Lower leg skin (tissue), 4 donors: ENCODE measurements at places on chromosomes 12 and 14. TPM values are rescaled to one million over a fixed set of nuclear protein-coding genes. Genes with fewer than 3 reads are reported as not detected.

Gene ZNF605
- total RNA-seq = 4.9 TPM

DNA sequence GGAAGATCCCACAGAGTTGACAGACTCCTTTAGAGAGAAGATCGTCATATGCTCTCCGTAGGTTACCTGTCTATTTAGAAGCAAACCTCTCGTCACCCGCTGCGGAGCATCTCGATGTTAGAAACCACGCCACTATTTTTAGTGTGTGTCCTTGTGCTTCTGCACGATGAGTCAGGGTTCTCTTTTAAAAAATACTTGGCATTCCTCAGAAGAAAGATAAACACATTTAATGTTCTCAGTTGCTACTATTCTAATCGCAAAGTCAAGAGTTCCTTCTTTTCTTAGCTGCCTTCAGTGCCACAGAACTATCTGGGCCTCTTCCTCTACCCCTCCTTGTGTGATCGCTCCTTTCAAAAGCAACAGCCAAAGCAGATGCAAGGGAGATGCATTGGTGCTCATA is 192.4 kb downstream of the PELI2 start:
- no peak for DNase-seq

DNA sequence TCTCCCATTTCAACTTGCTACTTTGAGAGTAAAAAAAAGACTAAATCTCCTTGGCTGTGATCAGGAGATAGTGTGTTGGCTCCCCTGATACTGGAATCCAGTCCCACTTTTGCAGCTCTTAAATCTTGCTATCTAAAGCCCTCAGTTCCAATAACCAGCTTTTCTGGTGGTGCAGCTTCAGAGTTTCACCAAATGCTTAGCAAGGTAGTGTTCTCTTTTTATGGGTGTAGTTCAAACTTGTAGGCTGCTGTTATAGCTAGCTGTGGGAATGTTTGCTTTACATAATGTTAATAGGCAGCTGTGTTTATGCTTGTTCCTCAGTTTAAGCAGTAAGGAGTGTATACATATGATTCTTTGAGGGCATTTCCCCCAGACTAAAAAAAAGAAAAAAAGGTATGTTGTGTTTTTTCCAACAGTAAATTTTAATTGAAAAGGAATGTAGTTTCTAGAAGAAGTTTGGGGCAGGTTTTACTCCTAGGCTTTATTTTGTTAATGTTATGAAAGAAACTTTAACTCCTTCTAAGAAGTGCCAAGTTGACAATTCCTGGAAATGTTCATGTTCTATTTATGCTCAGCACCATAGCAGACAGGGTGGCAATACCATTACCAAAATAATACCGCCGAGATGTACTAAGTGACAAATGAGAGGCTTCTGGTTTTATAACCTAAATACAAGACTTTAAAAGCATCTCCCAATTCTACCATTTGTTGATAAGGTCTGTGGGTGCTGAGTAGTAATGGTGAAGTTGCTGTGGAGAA is 12.1 kb downstream of the CRADD start:
- peak; percentile 50 for DNase-seq

DNA sequence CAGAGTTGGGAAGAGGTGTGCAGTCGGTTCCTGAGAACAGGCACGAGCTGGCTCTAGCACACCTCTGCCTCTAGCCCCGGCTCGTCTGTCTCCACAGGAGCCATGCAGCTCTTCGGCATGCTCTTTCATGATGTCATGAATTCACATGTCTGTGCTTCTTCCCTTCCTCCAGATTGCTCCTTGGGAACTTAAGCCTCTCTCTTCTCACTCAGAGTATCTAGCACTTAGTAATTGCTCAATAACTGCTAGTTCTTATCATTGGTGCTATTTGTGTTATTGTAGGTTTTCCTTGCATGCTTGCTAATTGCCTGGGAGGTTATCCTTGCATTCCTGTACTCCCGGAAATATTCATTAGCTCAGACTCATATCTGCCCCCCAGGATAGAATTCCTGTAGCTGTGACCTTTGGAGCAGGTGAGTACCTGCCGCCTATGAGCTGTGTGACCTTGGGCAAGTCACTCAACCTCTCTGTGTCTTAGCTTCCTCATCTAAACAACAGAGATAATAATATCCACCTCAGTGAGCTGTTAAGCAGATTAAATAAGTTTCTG is 19.5 kb downstream of the FAM181A start:
- no peak for DNase-seq

- no peak for DNase-seq
Observed at GRCh38 chr12:131041216-131041967, 87.7 kb downstream of the ADGRD1 start.

Gene LRTM2
- total RNA-seq = not detected

DNA sequence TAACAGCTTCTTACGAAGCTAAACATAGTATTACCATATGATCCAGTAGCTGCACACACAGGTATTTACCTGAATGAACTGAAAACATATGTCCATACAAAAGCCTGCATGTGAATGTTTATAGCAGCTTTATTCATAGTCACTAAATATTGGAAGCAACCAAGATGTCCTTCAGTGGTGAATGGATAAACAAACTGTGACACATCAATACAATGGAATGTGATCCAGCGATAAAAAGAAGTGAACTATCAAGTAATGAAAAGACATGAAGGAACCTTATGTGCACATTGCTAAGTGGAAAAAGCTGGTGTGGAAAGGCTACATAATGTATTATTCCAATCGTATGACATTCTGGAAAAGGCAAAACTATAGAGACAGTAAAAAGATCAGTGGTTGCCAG is 38.1 kb upstream of the JDP2 start:
- no peak for DNase-seq

GRCh38 chr14:66572826-66573225 is 64.9 kb downstream of the GPHN start:
- DNase-seq = no peak

Gene CKAP4
- 72.1 TPM for total RNA-seq

DNA sequence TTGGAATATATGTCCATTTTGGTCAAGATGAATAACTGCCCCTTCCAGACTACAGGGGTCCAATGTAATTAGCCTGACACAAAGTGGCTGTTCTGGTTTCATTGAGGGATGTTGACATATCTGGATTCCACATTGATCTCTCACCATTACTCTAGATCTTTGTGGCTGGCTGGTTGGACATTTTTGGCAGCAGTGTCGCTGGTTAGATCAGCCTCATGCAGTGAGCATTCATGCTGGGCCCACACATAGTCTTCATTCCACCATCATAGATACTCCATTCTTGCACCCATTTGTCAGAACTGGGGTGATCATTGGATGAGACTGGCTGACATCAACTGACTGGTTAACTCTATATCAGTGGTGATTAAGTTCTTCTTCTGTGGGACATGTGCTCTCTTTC is 74.4 kb downstream of the MGST1 start:
- no peak for DNase-seq

GRCh38 chr12:39574378-39574777 is 45.2 kb downstream of the ABCD2 start:
- DNase-seq = no peak

DNA sequence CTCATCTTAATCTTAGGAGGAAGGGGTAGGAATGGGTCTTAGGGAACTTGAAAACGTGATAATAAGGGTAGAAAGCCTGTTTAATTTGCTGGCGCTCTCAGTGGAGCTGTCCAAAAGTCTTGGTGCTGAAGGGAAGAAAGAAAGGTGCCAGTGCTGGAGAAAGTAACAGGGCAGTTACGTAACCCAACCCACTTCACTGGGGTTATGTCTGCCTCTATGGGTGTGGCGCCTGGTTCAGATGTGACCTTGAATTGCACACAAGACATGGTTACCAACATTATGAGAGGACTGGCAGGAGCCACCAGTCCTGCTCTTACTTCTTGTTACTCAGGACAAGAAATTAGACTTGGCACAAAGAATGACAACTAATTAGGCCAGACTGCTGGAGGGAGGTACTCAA is 18.6 kb upstream of the GPATCH2L start:
- DNase-seq = no peak

Gene OR10G3
- not detected for total RNA-seq

GRCh38 chr12:54612225-54612750 is 22.4 kb downstream of the LACRT start:
- peak; percentile 13 for DNase-seq

Gene LRP1-AS
- total RNA-seq = not detected

DNA sequence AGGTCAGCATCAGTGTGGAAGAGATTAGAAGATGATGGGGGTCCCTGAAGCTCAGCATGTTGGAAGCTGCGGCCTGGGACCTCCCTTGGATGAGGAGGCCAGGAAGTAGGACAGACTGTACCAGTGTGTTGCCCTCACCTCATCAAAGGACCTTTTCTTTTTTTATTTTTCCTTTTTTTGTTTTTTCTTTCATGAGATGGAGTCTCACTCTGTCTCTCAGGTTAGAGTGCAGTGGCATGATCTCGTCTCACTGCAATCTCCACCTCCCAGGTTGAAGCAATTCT is 16.4 kb upstream of the FAM222A start:
- DNase-seq = no peak

Gene SLC4A8
- 0.04 TPM for total RNA-seq

Gene RD3L
- total RNA-seq = not detected

DNA sequence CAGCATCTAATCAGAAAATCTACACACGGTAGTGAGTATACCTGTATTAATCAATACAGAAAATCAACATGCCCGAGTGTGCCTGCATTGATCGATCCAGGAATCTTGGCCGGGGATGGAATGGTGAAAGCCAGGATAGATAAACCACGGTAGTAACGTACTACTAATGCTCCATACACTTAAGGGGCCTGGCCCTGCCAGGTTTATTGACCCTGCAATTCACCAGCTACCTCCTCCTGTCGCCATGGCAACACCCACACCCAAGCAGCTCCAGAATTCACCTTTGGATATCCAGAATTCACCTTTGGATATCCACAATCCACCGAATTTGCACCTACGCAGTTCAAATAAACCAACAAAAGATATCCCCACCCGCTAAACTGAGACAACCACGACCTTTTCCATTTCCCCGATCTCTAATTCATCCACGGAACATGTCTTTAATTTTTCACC is 14.8 kb upstream of the CALM1 start:
- no peak for DNase-seq

Gene C12orf42
- total RNA-seq = not detected

GRCh38 chr14:34247605-34248004 is 214.4 kb downstream of the SPTSSA start:
- DNase-seq = no peak

Gene EGLN3
- 163 TPM for total RNA-seq

DNA sequence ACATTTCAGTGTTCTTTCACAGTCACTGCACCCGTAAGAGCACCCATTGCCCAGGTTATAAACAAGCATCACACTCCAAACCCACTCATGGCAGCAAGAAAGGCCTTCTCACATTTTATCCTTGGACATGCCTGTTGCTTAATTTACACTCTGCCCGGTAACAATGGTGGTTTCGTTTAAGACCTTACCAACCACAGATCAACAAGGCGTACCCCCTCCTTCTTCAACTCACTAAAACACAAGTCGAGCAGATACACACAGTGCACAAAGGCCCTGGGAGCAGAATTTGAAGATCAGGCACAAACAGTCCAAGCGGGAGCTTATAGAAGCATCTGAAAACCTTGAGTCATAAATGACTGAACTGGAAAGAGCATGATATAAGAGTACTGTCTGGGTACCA is 98.1 kb downstream of the GALC start:
- no peak for DNase-seq

DNA sequence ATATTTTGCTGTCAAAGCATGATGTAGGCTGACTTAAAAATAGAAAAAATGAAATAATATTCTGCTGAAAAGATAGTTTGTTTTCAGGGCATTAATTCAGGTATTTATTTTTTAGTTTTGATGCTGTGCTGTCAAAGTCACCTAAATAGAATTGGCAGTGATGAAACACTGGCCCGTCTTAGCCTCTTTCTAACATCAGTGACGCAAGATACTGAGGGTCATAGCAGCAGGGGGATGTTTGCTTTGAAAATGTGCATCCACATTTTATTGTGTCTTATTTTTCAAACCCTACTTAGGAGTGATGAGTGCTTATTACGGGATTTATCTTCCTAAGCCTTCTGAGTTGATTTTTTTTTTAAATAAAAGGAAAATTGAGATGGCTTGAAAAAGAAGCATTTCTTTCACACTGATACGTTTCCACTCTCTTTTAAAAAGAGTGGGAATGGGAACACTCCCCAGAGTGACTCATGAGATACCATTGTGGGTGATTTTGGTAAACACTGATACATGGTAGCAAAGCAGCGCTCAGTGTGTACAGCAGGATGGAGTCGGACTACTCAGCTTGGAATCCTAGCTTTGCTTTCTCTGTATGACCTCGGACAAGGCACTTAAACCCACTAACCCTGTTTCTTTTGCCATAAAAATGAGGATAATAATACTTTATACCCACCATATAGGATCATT is 290.8 kb downstream of the ERC1 start:
- DNase-seq = no peak

DNA sequence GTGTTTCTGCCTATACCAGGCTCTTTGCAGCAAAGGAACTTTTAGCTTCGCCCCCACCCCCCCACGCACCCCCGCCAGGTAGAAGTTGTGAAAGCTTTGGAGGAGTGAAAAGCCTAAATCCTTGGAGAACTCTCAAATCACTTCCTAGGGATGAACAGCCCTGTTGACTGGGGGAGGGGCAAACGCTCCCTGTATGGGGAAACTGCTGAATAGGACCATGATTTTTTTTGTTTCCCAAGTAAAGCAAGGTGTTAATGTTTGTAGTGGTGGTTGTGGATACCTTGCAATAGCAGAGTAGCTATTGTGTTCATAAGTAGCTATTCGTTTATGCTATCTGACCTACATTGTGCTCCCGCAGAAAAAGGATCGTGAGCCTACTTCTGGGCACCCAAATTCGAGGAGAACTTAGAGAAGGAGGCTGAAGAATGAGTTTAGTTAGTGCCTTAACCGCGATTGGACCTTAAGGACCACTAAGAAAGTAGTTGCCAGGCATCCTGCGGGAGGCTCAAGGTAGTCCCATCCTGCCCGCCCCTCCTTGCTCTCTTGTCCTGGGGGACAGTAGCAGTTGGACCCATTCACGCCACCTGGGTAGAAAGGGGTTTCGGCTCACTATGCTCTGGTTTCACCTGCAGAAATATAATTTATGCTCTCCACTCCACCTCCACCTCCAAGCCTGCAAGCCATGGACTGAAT is 901 bp upstream of the NFKBIA start:
- no peak for DNase-seq

DNA sequence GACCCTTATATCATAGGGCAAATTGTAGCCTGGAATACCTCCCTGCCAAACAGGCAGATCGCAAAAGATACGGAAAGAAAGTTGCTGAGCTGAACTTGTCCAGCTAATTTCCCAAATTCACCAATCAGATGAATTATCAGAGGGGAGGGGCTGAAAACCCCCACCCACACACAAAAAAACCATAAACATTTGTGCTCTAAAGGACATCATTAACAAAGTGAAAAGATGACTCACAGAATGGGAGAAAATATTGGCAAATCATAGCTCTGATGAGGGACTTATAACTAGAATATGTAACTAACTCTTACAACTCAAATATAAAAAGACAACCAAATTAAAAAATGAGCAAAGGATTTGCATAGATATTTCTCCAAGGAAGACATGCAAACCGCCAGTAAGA is 36.3 kb downstream of the PTHLH start:
- DNase-seq = no peak

- DNase-seq = no peak
Observed at GRCh38 chr12:124543590-124544310, 23.7 kb downstream of the NCOR2 start.
